Effector memory CD8-positive, alpha-beta T cell (primary cell): ENCODE measurements at places on chromosomes 3 and 15.

GRCh38 chr15:25242166-25242879 is 196.5 kb downstream of the UBE3A start:
- DNase-seq = no peak

GRCh38 chr3:138438896-138439295 is 4.5 kb downstream of the ESYT3 start:
- DNase-seq = no peak

GRCh38 chr3:56314842-56315241 is 153.4 kb downstream of the ERC2 start:
- DNase-seq = no peak

DNA sequence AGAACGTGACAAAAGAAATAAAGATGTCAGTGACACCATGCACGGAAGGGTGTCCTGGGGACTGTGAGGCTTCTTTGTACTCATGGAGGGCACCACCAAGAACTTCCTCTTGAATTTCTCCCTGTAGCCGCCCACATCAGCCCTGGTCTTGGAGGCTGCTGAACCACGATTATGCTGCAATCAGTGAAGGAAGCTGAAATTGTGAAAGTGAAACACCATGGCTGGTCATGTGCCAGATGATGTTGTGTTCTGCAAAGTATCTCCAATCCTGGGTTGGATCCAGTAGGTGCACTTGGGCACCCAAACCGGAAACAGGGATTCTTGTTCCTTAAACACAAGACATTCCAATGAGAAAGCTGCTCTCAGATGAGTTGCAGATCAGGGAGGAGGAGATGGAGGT is 104.4 kb upstream of the GOLGA6L6 start:
- DNase-seq = peak; percentile 42

DNA sequence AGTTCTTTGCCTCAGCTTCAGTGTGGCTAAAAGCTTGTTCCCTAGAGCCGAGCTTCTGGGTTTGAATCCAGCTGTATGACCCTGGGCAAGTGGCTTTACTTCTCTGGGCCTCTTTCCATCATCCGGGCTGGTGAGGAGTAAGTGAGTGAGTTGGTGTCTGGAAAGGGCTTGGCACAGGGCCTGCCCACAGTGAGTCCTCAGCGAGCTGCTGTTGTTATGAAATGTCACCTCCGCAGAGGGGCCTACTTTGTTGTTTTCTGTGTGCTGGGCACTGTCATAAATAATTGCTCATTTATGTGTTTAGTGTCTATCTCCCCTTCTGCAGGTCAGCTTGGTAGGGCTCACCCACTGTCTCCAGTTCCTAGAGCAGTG is 31.7 kb downstream of the SLC6A6 start:
- no peak for DNase-seq

GRCh38 chr3:29576181-29576580 is 295.3 kb downstream of the RBMS3 start:
- DNase-seq = no peak
